Dermis blood vessel endothelial cell (primary cell): ENCODE measurements at places on chromosomes 6 and 20. TPM values are rescaled to one million over a fixed set of nuclear protein-coding genes. Genes with fewer than 3 reads are reported as not detected.

The ABHD16B gene
- total RNA-seq, result not detected in 2 replicates

The TMEM217 gene
- total RNA-seq, result 12.1 and 12.4 TPM in 2 replicates

The DDR1 gene
- 8.5 and 9.1 TPM in 2 replicates for total RNA-seq

The BTN1A1 gene
- total RNA-seq, result not detected in 2 replicates
